ENCODE measurements at places on chromosomes 11 and 22.
A peak's percentile ranks its signal among the peaks of the same experiment; 100 is the strongest.

- no peak for DNase-seq
These were observed 47.0 kb downstream of the STIM1 start for GRCh38 chr11:3902441-3902840.

DNA sequence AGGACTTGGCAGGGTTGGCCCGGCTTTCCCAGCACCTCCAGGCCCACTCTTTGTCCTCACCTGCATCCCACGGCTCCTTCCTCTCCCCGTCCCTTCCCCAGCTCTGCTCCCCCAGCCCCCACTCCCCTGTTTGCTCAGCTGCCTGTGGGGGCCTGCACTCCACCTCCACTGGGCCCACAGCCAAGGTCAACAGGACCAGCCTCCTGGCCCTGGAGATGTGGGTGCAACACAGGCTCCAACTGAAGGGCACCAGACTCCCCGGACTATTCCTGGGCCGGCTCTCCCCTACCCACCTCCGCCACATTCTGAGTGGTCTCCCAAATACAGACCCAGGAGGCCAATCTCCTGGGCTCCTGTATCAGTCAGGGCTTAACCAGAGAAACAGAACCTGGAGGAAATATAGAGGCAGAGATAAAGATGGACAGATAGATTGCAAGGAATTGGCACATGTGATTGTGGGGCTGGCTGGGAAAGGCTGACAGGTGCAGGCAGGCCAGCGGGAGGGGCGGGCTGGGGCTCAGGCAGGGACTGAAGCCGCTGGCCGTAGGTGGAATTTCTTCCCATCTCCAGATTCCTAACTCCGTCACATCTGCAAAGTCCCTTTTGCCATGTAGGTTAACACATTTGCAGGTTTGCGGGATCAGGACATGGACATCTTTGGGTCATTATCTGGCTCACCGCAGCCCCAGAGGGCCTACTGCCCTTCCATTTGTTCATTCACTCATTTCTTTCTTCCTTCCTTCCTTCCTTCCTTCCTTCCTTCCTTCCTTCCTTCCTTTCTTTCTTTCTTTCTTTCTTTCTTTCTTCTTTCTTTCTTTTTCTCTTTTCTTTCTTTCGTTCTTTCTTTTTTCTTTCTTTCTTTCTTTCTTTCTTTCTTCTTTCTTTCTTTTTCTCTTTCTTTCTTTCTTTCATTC is 45.8 kb upstream of the MYH9 start:
- DNase-seq = no peak

DNA sequence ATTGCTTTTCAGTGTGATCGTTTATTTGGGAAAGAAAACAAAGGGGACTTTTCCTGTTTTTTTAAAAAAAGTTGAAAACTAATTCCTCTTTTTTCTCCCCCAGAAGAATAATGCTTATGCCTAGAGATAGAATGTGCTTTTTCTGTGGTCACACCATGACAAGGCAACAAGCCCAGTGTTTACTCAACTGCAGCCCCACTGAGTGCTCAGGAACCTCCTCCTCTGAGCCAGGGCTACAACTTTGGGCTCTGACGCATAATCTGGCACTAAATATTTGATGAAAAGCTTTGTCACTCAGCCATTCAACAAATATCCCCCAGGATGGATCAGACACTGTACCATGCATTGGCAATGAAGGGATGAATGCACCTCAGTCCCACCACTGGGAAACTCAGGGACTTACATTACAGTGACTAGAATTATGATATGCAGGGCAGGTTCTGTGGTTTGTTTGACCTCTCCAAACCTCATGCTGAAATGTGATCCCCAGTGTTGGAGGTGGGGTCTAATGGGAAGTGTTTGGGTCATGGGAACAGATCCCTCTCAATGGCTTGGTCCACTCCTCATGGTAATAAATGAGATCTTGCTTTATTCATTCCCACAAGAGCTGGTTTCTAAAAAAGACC is 155.9 kb downstream of the CCDC34 start:
- no peak for DNase-seq

GRCh38 chr11:112114460-112114859 is 27.8 kb downstream of the SDHD start:
- no peak for DNase-seq

GRCh38 chr11:12683874-12684273 is 9.7 kb downstream of the TEAD1 start:
- no peak for DNase-seq

DNA sequence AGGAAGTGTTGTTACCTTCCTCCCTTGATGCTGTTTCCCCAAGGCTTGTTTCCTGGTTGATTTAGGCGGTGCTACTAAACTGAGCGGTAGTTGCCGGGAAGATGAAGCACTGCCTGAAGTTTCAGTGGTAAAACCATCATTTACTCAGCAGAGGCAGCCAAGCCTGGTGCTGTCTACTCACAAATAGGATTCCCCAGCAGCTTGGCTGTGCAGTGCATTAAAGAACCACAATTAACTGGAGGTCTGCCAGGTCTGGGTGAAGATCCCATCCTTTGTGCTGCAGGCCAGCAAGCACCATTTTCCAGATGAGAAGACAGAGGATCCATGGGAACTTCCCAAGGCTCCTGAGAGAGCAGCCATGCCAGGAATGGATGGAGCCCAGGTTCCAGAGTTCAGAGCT is 231.9 kb upstream of the E2F8 start:
- DNase-seq = no peak

- DNase-seq = no peak
These were observed 759 bp downstream of the CPT1A start for GRCh38 chr11:68840661-68841653.

- DNase-seq = no peak
These were observed 23.3 kb upstream of the RELA start for GRCh38 chr11:65685981-65686380.

- DNase-seq = no peak
These were observed 9.5 kb downstream of the DRICH1 start for GRCh38 chr22:23622634-23623033.

- no peak for DNase-seq
These were observed 69.1 kb upstream of the NTM start for GRCh38 chr11:131301306-131301705.

DNA sequence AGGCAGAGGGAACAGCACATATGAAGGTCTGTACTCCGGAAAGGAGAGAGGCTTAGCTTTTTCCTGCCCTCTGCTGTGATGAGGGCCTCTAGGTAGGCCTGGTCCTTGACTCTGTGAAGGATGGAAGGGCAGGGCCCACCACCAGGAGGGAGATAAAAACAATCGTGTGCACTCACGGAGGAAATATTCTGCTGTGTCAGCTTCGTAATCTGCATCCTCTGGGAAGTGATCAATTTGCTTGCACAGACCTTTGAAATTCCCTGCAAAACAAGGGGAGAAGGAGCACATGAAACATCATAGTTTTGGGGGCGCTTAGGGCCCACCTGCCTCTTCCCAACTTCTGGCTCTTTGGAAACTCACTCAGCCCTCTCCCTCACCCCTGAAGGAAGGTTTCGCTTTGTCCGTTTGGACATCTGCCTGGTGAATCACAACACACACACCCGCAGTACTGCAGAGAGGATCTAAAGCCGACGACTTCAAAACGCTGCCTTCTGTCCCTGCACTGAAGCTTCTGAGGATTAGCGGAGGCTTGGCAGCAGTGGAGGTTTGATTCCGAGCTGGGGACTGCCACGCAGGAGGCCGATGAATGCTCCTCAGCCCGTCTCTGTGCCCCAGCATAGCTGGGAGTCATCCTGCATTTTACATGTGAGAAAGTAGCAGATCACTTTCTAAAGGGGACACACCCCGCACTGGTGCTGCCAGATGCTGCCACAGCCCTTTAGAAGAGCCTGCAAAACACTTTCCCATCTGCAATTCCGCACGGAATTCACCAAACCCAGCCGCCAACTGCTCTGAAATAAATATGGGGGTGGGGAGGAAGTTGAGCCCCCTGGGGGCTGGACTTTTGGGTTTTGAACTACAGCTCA is 58.6 kb upstream of the EIF3D start:
- DNase-seq = no peak

- DNase-seq = no peak
These were observed 4.0 kb downstream of the VWCE start for GRCh38 chr11:61290905-61291690.

- no peak for DNase-seq
These were observed 19.9 kb downstream of the ANO1 start for GRCh38 chr11:70097783-70098563.

GRCh38 chr11:86245369-86246292 is 1.1 kb downstream of the EED start:
- DNase-seq = no peak

DNA sequence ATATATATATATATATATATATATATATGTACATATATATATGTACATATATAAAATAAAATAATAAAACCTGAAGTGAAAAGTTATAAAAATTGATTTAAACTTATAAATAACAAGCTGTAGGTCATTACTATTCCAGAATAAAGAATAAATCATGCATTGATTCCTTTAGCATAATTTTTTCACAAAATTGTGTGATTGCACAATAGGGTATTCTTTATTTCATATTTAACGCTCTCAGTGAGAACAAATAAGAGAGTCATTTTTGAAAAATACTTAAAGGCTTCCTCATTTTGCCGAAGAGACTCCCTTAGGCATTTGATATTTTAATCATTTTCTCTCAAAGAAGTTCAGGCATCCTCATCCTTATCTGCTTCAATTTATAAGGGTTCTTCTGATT is 41.3 kb upstream of the API5 start:
- no peak for DNase-seq

- DNase-seq = no peak
These were observed 241.1 kb downstream of the SOX6 start for GRCh38 chr11:16114978-16115871.

DNA sequence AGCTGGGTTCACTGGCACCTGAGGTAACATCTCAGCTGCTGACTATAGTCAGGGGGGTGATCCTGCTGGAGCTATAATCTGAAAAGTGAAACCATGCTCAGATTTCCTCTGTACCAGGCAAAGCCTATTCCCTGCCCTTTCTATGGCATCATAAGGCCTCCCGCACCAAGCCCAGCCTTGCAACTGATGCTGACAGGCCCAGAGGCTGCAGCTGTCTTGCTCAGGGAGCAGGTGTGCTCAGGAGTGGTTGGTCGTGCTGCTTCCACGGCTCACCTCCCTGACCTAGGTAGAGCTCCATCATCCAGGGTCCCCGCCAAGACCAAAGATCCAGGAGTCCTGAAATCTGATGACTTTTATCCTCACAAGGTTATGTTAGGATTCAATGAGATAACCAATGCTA is 121.7 kb downstream of the FEZ1 start:
- no peak for DNase-seq

- DNase-seq = no peak
These were observed 37.0 kb upstream of the GNAZ start for GRCh38 chr22:23033116-23033905.

- DNase-seq = no peak
These were observed 501 bp upstream of the PTPN5 start for GRCh38 chr11:18791969-18792628.

- DNase-seq = peak; percentile 37
These were observed 16.7 kb upstream of the ZC3H12C start for GRCh38 chr11:110076371-110076965.

GRCh38 chr11:115930886-115931547 is 426.8 kb upstream of the CADM1 start:
- DNase-seq = no peak

DNA sequence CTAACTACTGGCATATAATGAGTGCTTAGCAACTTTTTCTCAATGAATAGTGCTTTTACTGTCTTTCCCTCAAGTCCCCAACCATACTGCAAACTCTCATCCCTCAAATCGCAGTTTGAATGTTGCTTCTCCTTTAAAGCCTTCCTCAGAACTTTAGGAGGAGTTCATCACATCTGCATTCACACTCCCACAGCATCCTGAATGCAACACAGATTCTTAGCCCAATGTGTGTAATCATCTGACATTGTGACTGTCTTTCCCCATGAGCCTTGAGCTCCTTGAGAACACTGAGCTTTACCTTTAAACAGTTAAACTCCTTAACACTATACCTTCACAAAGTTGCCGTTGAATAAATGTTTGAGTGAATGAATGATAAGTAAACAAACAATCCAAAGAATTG is 81.7 kb upstream of the FAM181B start:
- no peak for DNase-seq

- no peak for DNase-seq
These were observed 32.7 kb downstream of the PRDM10 start for GRCh38 chr11:129969920-129970319.

DNA sequence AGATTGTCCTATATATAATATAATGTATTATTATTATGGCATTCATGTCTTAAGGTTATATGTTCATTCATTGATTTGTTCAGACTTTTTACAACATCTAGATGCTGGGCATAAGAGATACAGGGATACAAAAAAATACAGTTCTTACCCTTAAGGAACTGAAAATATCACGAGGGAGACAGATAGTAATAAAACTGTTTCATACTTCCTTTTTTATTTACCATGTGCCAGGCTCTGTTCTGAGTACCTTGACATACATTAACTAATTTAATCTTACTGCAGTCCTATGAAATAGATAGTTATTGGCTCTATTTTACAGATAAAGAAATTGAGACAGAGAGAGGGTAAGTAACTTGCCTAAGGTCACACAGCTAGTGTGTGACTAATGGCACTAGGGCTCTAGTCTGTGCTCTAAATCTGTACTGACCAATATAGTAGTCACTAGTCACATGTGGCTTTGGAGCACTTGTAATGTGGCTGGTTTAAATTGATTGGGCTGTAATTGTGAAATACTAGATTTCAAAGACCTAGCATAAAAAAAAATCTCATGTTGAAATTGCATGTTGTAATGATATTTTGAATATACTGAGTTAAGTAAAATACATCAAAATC is 21.3 kb downstream of the TRIM44 start:
- no peak for DNase-seq

- no peak for DNase-seq
These were observed 24.5 kb upstream of the BLID start for GRCh38 chr11:122140500-122140899.

DNA sequence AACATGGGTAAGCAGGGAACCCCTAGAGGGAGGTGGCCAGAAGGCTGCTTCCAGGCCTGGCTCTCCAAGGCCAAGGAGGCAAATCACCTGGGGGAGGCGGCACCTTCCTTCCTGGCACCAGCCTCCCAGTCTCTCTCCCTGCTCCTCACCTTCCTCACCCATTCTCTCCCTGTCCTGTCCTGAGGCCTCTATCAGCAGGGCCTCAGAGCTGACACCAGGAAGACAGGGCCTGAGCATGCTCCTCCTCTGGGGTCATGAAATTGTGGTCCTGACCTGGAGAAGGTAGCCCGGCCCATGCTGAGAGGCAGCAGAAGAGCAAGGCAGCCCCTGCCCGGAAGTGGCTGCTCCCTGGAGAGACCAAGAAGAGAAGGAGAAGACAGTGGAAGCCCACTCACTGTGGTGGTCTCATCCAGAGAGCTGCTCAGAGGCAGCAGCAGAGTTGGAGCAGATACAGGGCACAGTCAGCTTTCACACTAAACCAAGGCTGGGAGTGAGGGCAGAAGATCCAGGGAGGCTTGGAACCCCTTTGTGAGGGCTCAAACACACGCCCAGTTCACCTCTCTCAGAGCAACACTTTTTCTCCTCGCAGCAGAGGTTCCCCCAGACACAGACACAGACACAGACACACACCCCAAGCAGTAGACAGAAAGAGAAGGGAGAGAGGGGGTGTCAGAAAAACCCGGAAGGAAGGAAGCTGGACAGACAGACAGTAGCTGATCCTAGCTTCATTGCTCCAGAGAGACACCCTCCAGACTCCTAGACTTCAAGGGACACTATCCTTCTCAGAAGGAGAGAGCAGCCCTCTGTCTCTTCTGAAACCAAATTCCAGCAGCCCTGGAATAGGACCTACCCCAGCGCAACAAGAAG is 1.8 kb downstream of the BCL9L start:
- DNase-seq = no peak

GRCh38 chr11:117833401-117833891 is 8.9 kb upstream of the FXYD2 start:
- DNase-seq = no peak

GRCh38 chr22:39925909-39926679 is 25.2 kb downstream of the GRAP2 start:
- DNase-seq = no peak

- DNase-seq = peak; percentile 71
These were observed 51.8 kb downstream of the MICAL3 start for GRCh38 chr22:17972385-17973191.
